ENCODE measurements at places on chromosomes 7 and 10.

GRCh38 chr10:88892222-88892967 lies 12.3 kb downstream of the STAMBPL1 start:
- DNase-seq = no peak

- DNase-seq = no peak
Measured at GRCh38 chr10:124534231-124534798, 72.7 kb downstream of the LHPP start.

DNA sequence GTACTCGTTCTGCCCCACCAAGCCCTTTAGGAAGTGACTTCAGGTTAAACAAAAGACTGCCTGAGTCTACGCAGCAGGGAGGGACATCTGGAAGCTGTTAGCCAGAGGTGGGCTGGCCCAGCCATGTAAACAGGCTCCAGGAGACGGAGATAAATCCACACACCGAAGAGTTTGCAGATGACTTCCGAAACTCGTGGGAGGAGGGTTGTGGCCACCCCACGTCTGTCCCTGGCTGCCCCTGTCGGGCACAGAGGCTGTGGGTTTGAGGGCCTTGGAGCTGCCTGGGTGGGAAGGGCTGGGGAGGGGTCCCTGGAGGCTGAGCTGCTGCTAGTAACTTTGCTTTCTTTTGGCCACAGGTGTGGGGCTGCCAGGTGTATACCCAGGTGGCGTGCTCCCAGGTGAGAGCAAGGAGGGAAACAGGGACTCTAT lies 15.6 kb downstream of the ELN start:
- DNase-seq = no peak

GRCh38 chr7:20238754-20239324 lies 21.7 kb upstream of the MACC1 start:
- no peak for DNase-seq

- DNase-seq = no peak
Measured at GRCh38 chr7:112529521-112529920, 48.7 kb downstream of the LSMEM1 start.

DNA sequence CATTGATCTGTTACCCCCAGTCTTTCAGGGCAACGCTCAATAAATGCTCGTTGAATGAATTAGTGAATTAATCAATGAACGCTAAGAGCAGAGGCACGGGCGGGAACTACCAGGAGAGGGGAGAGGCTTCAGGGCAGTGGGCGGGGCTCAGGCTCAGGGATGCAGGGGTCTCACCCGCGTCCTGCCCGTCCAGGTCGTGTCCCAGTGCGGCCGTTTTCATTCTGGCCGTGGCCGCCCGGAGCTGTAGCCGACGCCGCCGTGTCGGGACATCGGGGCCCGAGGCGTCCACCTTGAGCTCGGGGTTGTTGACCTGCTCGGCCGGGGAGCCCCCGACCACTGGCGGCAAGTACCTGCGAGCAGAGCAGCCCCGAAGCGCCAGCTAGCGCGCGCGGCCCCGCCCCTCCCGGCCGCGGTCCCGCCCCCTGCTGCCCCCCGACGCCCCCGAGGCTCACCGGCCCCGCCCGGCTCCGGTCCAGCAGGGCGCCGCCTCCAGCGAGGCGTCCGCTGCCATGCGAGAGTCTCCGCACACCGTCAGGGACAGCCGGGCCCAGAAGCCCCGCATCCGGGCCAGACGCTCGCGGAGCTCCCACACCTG lies 2.8 kb upstream of the GAL3ST4 start:
- DNase-seq = no peak

GRCh38 chr10:32374605-32375004 lies 27.6 kb upstream of the EPC1 start:
- DNase-seq = no peak

GRCh38 chr7:116493449-116493848 lies 6.1 kb upstream of the CAV2 start:
- no peak for DNase-seq

All from SW 1271 (cell line).